ENCODE measurements at places on chromosomes 1 and 21.

GRCh38 chr1:26234644-26235370 is 807 bp downstream of the CEP85 start:
- DNase-seq = no peak

DNA sequence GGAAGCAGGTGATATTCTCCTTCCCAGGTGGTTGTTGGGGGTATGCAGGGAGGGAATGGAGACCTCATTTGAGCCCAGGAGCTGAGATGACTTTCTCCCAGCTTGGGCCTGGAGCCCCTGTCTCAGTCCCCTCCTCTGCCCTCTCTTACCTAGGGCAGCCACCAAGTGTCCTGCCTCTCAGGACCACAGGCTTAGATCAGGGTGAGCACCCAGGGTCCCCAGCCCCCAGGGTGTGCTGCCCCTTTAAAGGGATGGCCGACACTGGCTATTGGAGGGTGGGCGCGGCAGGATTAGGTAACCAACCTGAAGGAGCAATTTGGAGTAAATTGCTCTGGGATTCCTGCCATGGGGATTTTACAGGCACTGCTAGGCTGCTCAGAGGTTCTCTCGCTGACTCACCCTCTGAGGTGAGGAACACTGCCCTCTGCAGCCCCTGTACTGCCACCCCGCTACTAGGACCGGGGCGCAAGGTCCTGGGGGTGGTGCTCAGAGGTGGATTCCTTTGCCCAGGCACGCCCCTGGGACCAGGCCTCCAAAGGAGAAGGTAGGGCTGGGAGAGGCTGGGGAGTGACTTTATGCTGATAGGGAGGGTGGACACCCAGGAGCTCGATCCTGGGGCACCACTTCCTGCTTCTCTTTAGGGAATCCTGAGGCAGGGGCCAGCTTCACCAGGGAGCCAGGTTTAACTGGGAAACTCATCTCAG is 1.5 kb downstream of the RPS6KA1 start:
- no peak for DNase-seq

DNA sequence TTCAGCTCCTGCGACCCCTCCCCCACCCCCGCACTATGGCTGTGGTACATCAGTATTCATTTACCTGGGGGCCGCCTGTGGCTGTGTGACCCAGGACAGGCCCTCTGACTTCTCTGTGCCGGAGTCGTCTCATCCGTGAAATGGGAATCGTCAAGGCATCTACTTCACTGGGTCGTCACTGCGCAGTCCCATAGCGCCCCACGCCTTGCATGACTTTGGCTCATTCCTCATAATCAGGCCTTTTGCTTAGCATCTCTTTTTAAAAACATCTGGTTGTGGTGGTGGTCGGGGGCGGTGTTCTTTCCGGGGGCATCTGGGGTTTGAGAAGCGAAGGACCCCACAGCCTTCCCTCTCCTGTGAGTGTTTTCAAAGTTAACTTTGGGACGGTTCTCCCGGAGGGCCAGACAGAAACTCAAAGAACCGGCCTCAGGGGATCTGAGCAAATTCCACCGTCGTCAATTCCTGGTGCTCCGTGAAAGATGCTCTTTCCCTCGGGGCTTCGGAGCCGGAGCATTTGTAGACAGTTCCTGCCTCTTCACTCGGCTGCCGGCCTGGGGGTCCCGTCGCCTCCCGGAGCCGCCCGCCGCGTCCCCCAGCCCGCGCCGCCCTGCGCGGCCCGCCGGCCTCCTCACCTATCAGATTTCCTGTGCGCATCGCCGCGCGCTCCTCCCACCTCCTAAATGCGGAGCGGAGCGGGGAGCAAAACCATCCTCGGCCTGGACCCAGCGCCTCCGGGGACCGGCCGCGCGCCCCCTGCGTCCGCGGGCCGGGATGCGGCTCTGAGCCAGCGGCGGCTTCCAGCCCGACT is at the start of gene B3GALT5:
TSS of gene B3GALT5 (plus strand) at position 708 of the 808 bp plus-strand sequence. CDS start 47,620 bp downstream, outside the sequence.
- DNase-seq = no peak

- DNase-seq = no peak
These were observed 1762.1 kb downstream of the BRINP3 start for GRCh38 chr1:188715566-188715965.

GRCh38 chr1:36523850-36524249 is 41.1 kb upstream of the CSF3R start:
- no peak for DNase-seq

GRCh38 chr1:33295023-33295422 is 25.9 kb downstream of the A3GALT2 start:
- DNase-seq = no peak

GRCh38 chr1:172360511-172360910 is 60.0 kb upstream of the C1orf105 start:
- DNase-seq = no peak

DNA sequence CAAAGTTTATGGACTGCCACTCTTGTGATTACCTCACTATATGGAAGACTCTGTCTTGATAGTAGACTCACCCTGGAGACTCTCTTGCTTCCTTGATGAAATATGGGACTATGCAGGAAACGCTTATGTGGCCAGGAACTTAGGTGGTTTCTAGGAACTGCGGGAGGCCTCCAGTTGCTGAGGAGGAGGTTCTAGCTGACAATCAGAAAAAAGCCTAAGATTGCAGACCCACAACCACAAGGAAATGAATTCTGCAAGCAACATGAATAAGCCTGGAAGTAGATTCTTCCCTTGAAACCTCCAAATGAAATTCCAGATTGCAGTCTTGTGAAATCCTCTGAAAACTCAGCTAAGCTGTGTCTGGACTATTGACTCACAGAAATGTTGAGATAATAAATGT is 88.9 kb upstream of the COL11A1 start:
- no peak for DNase-seq

DNA sequence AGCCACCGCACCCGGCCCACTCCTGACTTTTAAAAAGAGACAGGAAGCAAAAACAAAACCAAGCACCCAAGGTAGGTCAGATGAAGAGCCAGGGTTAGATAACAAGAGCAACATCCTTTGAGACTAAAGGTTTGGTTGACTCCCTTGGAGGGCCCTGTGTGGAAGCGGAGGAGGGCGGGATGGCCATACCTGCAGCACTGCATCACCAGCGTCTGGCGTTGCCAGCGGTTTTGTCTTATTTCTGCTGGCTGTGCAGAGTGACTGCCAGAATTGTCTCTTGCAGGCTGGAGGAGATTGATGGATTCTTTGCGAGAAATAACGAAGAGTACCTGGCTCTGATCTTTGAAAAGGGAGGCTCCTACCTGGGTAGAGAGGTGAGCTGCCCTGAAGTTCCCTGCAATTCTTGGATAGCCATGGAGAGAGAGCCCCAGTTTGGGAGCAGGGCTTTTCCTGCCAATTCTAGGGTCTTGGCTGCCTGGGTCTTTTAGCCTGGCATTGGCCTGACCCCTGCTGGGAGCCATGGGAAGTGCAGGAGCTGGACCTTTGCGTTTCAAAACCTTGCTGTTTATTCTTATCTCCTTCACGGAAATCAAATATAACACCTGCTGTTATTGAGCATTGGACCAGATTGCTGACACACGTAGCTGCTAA is 24.0 kb downstream of the QSOX1 start:
- DNase-seq = peak; percentile 24

GRCh38 chr21:21034036-21034435 is 35.8 kb downstream of the NCAM2 start:
- no peak for DNase-seq

DNA sequence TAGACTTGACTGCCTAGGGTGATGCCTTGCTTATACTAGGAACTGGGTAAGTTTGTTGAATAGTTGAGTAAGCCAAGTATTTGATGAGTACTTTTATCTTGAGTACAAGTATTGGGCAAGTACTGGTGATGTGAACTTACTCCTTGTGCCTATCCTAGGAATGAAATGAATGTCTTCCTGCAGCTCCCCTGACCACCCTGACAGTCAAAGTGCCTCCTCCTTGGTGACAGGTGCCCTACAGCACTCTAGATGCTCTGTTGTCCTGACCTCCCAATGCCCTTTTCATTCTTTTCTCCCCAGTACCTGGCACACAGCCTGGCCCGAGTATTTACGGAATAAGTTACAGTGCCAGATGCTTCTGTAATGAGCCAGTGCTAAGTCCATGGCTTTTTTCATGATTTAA is 25.5 kb downstream of the PCSK9 start:
- DNase-seq = no peak

- no peak for DNase-seq
These were observed 440.5 kb downstream of the SMYD3 start for GRCh38 chr1:246066573-246066972.

- no peak for DNase-seq
These were observed 459.9 kb downstream of the ADGRL2 start for GRCh38 chr1:82260666-82261065.

GRCh38 chr1:38581396-38581795 is 278.2 kb downstream of the RRAGC start:
- no peak for DNase-seq

- DNase-seq = no peak
These were observed 8.9 kb downstream of the CAMTA1 start for GRCh38 chr1:6794164-6794563.

DNA sequence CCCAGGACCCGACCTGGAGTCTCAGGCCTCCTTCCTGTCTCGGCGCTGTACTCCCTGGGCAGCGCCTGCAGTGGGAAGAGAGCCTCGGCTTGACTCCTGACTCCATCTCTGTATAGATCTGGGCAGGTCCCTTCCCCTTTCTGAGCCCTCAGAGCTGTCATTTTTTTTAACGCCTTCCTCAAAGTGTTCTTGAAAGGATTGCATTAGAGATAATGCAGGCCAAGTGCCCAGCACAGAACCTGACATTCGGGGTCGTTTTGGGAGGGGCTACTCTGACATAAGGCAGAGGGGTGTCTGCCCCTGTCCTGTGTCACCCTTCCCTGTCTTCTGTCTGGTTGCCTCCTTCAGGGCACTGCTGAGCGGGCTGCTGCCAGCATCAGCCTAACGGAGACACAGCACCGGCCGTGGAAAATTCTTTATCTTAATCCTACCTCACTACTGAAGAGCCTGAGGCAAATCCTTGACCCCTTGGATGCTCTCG is 271.6 kb downstream of the TRABD2B start:
- no peak for DNase-seq

DNA sequence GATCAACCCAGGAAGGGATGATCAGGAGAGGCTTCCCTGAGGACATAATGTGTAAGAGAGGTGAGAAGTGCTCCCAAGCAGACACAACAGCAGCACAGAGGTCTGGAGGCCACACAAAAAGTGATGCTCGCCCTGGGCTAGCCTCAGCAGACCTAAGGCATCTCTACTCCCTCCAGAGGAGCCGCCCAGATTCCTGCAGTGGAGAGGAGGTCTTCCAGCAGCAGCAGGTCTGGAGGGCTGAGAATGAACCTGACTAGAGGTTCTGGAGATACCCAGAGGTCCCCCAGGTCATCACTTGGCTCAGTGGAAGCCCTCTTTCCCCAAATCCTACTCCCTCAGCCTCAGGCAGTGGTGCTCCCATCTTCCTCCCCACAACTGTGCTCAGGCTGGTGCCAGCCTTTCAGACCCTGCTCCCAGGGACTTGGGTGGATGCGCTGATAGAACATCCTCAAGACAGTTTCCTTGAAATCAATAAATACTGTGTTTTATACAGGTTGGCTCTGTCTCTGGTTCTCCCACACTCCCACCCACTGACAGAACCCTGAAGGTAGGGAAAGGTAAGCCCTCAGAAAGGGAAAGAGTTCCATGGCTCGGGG is 5.0 kb downstream of the GJB3 start:
- no peak for DNase-seq

DNA sequence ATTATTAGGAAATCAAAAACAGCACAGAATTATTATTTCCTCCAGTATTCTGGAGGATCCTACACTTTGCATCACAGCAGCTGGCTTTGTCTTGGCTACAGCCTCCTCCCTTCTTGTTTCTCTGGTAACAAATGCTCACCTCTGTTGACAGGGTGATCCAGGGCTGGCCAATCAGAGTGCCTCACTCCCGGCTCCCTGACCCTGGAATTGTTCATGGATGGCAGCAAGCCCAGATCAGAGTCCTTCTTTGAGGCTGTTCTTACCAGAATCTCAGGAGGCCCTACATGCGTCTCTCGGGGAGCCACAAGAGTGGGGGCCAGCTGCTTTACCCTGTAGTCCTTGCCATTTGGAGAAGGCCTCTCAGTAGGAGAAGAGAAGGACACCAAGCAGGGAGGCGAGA is 48.4 kb upstream of the IGSF5 start:
- DNase-seq = no peak

DNA sequence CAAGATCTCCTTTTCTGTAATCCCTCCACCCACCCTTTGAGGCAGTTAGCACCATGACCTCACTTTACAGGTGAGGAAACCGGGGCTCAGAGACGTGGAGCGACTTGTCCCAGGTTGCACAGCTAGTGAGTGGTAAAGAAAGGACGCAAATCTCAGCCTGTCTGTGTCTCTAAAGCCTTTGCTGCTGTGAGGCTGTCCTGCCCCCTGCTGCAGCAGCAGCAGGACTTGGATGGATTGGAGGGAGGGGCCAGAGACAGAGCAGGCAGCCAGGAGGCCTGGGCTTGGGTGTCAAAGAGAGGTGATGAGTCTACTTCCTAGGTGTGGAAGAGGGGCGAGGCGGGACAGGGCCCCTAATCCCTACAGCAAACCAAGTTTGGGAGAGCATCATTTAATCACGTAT is 69.6 kb downstream of the PTPRU start:
- no peak for DNase-seq

GRCh38 chr1:93758842-93759515 is 77.3 kb upstream of the BCAR3 start:
- DNase-seq = no peak

DNA sequence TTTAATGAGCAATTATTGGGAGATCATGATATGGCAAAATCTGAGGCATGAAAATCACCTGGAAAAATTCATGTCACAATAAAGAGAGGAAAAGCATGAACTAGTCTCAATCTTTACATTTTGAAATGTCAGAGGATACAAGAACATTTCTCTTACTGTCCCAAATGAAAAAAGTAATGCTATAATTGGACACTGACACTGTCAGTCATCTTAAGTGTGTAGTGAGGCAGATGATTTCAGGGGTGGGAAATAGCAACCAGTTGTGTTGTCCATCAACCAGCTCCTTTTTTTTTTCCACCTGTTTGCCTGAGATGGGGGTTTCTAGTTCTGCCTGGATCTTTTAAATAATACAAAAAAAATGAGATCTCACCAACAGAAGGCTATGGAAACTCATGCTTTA is 646.2 kb downstream of the KCNT2 start:
- no peak for DNase-seq

- DNase-seq = no peak
These were observed 3.7 kb downstream of the BCAN start for GRCh38 chr1:156645666-156646065.

- no peak for DNase-seq
These were observed 80.9 kb upstream of the LBR start for GRCh38 chr1:225508538-225509375.

- no peak for DNase-seq
These were observed 162.2 kb upstream of the RAB4A start for GRCh38 chr1:229108598-229109201.

DNA sequence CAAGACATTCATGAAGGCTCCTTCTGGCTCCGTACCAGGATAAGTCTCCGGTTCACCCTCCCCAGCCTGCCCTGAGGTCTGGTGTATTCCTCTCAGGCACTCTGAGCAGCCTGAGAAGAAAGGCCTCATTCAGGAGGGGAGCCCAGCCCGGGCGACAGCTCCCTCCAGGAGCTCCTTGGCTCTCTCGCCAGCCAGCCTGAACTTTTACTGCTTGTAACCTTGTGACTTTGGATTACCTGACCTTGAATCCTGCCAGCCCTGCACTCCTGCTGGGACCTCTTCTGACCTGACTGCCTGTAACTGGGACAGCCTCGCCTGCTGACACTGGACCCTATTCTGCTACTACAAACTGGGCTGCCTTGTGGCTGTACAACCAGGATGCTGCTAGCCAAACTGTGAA is 65.8 kb downstream of the CD34 start:
- DNase-seq = no peak

Measured in stimulated activated CD8-positive, alpha-beta memory T cell treated with anti-CD3 and anti-CD28 coated beads, Interleukin-15, amount 100 ng/mL, for 4 hours (primary cell).